ENCODE measurements at places on chromosomes 12 and 14. TPM values are rescaled to one million over a fixed set of nuclear protein-coding genes. Genes with fewer than 3 reads are reported as not detected.
A peak's percentile ranks its signal among the peaks of the same experiment; 100 is the strongest.

GRCh38 chr14:54147282-54147681, 190.7 kb upstream of the BMP4 start:
- H3K27ac ChIP-seq: no peak overlapping the region
- no peaks in the 10 kb centered on the region for H3K36me3 ChIP-seq
- H3K4me1 ChIP-seq: no peaks in the 10 kb centered on the region

DNA sequence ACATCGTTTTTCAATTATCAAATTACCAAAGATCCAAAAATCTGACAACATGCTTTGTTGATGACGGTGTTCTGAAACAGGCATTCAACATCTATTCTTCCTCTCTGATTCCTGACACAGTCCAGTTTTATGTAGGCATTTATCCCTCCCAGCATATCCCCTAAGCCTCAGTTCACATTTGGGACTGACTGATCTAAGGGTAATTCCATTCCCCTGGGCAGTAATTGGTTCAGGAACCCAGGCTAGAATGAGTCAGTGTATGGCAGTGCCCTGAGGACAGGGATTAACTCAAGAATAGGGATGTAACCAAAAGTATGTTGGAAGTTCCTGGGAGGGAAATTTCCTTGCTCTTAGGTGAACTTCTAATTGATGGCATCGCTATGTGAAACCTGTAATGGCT, 10.3 kb upstream of the PCNX1 start:
- peaks cover 31% of the 10 kb centered on the region for H3K4me1 ChIP-seq
- no peak for DNase-seq
- H3K27ac ChIP-seq: peak overlapping the region; percentile 55
- no peaks in the 10 kb centered on the region for H3K27me3 ChIP-seq

DNA sequence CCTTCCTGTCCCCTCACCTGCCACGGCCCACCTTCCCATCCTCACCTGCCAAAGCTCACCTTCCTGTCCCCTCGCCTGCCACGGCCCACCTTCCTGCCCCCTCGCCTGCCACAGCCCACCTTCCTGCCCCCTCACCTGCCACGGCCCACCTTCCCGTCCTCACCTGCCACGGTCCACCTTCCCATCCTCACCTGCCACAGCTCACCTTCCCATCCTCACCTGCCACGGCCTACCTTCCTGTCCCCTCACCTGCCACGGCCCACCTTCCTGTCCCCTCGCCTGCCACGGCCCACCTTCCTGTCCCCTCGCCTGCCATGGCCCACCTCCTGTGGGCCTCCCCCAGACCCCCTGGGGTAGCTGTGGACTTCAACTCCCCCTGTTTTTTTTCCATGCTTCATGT, 48.8 kb upstream of the GPR68 start:
- no peaks in the 10 kb centered on the region for H3K27me3 ChIP-seq
- no peak for DNase-seq
- no peak overlapping the region for H3K4me3 ChIP-seq
- no peak overlapping the region for H3K27ac ChIP-seq

DNA sequence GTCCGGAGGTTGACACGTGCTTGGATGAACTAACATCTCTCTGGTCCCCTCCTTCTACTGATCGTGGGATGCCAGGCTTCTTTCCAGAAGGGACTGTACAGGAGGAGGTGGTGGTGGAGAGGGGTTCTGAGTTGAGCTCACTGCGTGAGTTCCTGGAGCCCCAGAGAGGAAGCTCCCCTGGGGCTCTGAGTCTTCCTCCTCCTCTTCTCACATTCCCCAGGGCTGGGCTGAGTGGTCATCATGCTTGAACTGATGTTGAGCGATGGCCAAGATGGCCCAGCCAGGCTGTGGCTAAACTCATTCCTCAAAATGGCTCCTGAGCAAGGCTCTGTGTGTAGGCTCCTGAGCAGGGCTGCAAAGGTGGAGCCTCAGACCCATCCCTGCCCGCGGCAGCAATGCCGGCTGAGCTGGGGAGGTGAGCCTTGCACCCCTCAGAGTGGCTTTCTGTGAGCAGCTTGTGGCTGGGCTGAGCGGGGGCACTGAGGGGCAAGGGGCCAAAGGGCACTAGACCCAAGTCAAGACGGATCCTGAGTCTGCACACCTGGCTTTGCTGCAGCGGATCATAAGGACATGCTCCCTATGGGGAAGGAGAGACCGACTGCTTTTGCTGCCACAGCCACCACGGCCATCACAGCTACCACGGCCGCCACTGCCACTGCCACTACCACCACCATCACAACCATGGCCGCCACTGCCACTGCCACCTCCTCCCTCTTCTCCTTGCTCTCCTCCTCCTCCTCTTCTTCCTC, 35.4 kb downstream of the MEG3 start:
- peak; percentile 90 for DNase-seq
- no peak overlapping the region for H3K4me3 ChIP-seq
- H3K4me1 ChIP-seq: peaks cover 15% of the 10 kb centered on the region
- H3K27ac ChIP-seq: no peak overlapping the region

- H3K4me3 ChIP-seq: peak overlapping the region; percentile 95
- peaks cover 26% of the 10 kb centered on the region for H3K4me1 ChIP-seq
- H3K27me3 ChIP-seq: peaks cover 9% of the 10 kb centered on the region
- no peak for DNase-seq
- peak overlapping the region; percentile 94 for H3K27ac ChIP-seq
Measured at GRCh38 chr12:48198672-48198971, 4.5 kb downstream of the OR10AD1 start.

- no peaks in the 10 kb centered on the region for H3K27me3 ChIP-seq
- no peak overlapping the region for H3K4me3 ChIP-seq
- DNase-seq: no peak
- H3K36me3 ChIP-seq: no peaks in the 10 kb centered on the region
- no peak overlapping the region for H3K27ac ChIP-seq
Measured at GRCh38 chr12:77401064-77401769, 335.8 kb upstream of the E2F7 start.

DNA sequence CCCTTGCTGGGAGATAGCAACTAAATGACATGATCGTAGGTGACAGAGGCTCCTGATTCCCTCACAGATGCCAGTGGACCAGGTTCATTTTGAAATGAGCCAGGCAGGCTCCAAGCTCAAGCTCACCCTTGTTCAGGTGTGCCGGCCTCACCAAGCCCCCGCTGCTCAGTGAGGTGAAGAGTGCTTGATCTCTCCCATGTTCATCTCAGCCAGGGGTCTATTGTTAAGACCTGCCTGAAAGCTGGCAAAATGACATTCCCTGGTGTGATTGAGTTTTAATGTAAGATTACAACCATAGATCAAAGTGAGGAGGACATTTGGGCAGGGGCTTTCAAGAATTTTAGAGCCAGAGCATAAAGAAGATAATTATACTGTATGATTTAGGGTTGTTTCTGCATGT, 497.9 kb downstream of the EGLN3 start:
- no peak overlapping the region for H3K4me3 ChIP-seq
- no peaks in the 10 kb centered on the region for H3K27me3 ChIP-seq
- no peaks in the 10 kb centered on the region for H3K36me3 ChIP-seq
- no peaks in the 10 kb centered on the region for H3K4me1 ChIP-seq
- DNase-seq: no peak
- H3K27ac ChIP-seq: no peak overlapping the region

DNA sequence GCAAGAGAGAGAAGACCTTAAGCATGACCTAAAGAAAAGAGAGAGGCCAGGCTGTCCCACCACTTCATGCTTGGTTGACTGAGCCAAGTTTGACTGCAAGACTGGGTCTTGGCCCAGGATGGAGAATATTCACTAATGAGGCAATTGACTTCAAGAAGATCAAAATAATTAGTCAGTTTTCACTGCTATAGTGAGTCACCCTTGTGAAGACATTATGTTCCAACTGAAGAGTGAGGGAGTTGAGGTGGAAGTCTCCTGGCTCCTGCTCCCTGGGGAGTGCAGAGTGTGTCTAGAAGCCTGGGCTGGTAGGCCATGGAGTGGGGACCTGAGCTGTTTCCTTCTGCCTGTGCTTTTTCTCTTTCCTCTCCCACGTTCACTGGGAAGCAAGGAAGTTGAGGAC, 117.6 kb downstream of the CACNA1C start:
- H3K36me3 ChIP-seq: no peaks in the 10 kb centered on the region
- H3K27ac ChIP-seq: no peak overlapping the region
- H3K27me3 ChIP-seq: no peaks in the 10 kb centered on the region
- H3K4me1 ChIP-seq: peaks cover 16% of the 10 kb centered on the region
- DNase-seq: no peak

DNA sequence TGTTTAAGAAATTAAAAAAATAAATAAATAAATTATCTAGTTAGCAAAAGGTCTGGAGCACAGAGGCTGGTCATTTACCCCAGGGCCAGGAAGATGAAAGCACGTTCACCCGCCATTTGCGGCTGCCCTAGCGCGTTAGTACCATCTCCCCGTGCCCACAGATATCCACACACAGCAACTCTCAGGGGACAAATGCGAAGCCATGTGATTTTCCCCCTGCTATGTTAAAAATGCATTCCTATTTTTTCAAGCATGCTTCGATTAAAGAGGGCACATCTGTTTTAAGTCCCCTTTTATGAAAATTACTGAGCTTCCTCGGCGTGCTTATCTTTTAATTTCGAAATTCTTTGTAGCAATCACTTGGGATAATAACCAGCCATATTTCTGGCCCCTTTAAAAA, 56.9 kb upstream of the PIWIL1 start:
- no peak for DNase-seq
- H3K27ac ChIP-seq: no peak overlapping the region
- H3K36me3 ChIP-seq: no peaks in the 10 kb centered on the region
- no peak overlapping the region for H3K4me3 ChIP-seq
- H3K27me3 ChIP-seq: no peaks in the 10 kb centered on the region

Gene PRR4
- total RNA-seq: 2.7 TPM

Gene NINJ2
- 5.8 TPM for total RNA-seq

Gene LRRIQ1
- not detected for total RNA-seq

Gene TNFAIP2
- total RNA-seq: 60.1 TPM

Gene NTS
- total RNA-seq: not detected

Gene DHRS1
- 13.6 TPM for total RNA-seq

Gene CAPS2
- total RNA-seq: 10.5 TPM

Gene ASCL4
- total RNA-seq: not detected
